ENCODE measurements at places on chromosomes 4 and X.

GRCh38 chr4:139511320-139511719 is 44.7 kb downstream of the SETD7 start:
- DNase-seq: no peak

DNA sequence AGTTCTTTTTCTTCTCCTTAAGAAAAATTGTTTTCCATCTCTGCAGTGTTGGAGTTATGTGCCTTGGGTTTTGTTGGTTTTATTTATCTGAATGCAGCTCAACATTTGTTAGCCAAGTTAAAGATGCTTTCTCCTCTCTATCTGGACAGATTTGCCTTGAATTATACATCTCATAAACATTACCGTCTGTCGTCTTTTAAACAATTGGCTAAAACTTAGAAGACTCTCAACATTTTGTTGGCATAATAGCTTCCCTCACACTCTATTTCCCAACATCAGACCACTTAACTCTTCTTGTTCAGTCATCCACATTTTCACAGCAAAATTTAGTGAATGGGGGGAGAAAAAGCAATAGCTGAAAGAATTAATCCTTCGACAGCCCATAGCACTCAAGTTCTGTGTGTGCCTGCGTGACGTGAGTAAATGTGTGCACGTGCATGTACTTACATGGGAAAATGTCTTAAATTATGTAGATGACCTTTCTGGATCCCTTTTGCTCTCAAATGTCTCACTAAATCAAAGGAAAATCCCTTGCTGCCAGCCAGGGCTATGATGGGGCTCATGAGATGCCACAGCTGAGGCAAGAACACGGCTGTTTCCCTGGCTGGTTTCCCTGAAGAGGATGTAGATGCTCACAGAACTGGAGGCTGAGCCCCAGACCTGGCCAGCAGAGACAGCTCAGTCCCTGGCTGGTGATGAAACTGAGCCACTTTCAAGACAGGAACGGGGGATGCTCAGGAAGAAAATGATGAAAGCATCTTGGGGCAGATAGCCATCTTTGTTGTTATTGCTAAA is 382.2 kb downstream of the FBXW7 start:
- no peak for DNase-seq

GRCh38 chr4:167785523-167785922 is 306.8 kb upstream of the ANXA10 start:
- no peak for DNase-seq

DNA sequence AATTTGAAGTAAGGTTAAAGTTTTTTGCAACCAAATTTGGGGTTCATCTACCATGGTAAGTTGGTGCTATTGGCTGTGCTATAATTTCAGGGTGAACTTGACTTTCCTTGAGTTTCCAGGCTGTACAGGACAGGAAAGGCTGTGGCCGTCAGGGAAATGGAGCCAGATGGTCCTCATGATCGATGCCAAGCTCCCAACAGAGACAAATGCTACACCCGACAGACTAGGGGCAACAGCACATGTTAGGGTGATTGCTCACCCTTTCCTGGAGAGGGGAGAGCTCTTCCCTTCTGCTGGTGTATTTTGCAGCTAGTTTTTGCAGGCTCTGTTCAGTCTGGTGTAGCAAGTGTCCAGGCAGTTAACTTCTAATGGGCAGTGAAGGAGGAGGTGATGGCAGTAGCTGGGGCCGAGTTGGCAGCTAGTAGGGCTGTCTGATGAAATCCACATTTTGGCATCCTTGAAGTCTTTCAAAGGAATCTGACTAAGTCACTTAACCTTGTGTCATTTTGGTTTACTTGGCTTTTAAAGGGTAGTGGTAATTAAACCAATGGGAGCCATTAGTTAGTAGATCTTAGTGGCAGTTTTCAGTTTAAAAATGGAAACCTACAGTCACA is 47.8 kb downstream of the GAB1 start:
- no peak for DNase-seq

- no peak for DNase-seq
Measured at GRCh38 chr4:72555377-72555831, 13.6 kb downstream of the ADAMTS3 start.

- no peak for DNase-seq
Measured at GRCh38 chrX:46165411-46165810, 379.8 kb downstream of the ZNF674 start.

DNA sequence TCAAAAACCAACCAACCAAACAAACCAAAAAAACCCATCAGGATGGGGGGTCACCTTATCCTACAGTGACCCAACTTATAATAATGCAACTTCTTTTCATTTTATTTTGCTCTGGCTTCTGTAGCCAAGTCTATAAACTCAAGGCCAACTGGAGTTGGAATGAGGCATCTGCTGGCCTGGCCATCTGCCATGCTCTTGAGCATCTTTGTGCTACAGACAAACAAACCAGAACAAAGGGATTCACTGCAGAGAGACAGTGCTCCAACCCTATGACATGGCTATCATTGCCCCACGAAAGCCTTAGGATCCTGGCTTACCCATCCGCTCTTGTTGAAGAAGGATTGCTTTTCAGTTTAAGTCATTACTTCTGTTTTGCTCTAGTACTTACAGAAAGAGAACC is 49.2 kb upstream of the SCRG1 start:
- DNase-seq: peak; percentile 76

DNA sequence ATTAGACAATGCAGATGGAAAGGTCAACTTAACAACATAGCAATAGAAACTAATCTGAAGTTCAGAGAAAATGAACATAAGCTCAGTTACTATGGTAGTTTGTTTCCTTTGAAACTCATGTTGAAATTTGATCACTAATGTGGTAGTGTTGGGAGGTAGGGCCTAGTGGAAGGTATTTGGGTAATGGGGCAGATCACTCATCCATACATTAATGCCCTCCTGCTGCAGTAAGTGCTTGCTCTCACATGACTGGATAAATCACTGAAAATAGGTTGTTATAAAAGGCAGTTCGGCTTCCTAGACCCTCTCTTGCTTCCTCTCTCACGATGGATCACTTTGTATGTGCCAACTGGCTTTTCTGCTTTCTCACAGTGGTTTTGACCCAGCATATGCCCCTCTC is 567.4 kb upstream of the GALNT7 start:
- peak; percentile 67 for DNase-seq

DNA sequence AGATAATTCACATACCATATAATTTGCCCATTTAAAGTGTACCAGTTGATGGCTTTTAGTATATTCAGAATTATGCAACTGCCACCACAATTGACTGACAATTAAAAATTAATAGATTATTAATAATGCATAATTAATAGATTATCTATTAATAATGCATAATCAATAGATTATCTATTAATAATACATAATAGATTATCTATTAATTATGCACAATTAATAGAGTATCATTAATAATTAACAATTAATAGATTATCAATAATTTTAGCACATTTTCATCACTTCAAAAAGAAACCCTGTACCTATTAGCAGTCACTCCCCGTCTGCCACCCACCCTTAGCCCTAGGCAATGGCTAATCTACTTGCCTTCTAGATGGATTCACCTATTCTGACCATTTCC is 108.6 kb upstream of the NR3C2 start:
- DNase-seq: no peak

GRCh38 chr4:145012841-145013240 is 85.2 kb downstream of the ANAPC10 start:
- DNase-seq: no peak

- no peak for DNase-seq
Measured at GRCh38 chrX:13741695-13742094, 7.1 kb downstream of the OFD1 start.

- DNase-seq: no peak
Measured at GRCh38 chr4:177737387-177737940, 295.2 kb upstream of the AGA start.

DNA sequence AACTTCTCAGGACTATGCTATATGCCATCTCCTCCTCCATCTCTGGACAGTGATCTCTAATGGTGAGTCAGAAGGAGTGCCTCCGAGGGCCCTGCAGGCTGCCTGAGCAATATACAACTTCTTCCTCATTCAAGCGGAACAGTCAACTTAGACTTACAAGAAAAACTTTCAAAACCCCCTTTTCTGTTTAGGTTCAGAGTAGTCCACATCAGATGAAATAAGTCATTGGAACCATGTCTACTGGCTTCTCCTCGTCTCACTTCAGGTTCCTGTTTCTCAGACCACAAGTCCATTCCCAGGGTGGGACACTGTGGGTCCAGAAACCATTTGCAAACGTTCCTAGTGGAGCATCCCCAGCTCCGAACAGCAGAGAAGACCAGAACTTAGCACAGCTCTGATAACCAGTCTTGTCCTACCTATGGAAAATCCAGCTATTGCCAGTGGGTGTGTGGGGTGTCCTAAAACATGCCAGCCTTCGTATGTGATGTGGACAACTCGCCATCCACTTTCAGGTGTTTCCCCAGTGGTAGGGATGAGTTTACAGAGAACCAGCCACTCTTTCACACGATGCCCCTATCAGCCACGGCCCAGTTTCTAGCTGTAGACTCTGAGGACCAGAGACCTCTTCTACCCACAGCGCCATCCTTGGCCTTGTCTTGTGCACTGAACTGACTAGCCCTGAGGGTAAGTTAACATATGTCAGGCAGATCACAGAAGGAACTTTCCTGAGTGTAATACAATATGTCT is 32.7 kb upstream of the NKRF start:
- no peak for DNase-seq

DNA sequence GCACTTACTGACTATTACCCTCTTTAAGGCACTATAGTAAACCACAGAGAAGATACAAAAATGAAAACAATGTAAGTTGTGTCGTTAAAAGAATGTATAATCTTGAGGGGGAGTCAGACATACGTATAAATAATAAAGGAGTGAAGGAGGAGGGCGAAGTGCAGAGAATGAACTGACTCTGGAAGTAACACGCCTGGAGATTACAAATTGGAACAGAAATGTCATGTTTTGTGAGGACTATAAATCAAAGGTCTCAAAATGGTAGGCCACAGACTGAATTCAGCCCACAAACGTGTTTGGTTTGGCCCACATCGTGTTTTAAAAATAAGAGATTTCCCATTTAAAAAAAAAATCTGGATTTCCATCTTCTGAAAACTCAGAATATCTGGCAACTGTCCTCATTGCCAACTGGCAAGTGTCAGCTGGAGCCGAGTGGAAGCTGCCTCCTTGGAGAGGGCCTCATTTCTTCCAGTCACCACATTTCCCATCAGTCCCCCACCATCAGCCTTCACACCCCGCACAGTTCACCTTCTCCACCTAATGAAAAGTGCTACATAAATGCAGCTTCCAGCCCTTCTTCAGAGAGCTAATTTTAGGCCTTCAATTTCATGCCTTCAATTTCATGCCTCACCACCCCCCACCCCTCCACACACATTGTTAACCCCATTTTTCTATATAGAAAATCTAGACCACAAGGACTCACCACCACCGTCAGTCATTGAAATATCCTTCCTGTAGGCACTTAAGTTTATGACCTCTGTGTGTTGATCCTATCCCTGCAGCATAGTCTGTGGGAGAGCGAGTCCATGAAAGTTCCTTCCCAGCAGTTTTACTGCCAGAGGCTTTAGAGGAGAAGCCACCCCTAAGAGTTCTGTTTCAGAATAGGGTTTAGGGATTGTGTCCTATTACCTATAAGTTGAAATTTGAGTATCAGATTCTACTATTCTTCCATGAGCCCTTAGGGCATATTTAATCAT is 32.0 kb upstream of the COL25A1 start:
- no peak for DNase-seq

DNA sequence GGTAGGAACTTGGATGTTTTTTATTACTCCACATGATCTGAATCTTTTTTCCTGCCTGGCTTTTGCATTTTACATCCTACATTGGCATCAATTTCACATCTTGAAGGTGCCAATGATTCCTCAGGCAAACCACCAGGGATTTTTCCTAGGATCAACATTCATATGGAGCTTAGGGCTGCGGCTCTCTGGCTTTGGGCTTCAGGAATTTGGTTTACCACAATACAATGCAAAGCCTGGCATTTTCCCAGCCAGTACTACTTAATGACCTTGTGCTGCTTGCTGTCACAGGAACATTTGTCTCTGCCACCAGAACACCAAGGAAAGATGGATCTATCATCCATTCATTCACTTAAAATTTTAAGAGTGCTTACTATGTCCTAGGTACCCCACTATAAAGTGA is 180.7 kb downstream of the PDGFC start:
- DNase-seq: peak; percentile 1

All from NCI-H2171 (cell line).